ENCODE measurements at places on chromosomes 11 and 22.

GRCh38 chr11:3165152-3165705 lies at the start of gene OSBPL5:
Gene OSBPL5 (minus strand): TSS chr11:3165310. CDS start chr11:3129148, 36,162 bp downstream.
- peak; percentile 76 for DNase-seq

DNA sequence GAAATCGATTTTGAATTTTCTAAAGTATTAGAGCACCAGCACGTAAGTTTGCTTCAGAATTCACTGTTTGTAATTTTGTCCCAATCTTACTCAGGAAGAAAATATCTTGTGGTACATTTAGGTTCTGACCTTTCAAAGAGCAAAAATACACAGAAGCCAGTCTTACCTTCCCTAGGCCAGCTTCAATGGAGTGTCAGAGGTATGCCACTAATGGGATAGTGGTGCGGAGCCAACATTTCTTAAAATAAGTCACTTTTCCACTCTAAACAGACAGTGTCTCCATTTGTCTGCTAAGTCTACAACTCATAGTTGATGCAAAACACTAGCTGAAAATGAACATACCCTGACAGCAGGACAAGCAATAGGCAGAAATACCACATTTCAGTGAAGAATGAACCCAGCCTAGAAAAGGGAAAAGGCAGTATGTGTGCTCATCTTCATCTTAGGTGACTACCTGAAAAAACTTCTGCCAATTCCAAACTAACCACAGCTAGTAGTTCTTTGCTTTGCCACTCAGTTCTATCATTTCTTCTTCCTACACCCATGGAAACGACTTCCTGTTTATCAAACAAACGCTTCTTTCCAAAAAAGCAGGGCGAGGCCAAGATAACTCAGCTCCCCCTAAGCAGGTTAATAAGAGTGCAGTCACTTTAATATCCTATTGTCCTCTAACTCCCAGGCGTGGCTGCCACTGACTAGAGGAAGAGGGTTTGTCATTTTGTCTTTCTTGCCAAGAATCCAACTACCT lies 94.0 kb upstream of the APOA1 start:
- DNase-seq = no peak

DNA sequence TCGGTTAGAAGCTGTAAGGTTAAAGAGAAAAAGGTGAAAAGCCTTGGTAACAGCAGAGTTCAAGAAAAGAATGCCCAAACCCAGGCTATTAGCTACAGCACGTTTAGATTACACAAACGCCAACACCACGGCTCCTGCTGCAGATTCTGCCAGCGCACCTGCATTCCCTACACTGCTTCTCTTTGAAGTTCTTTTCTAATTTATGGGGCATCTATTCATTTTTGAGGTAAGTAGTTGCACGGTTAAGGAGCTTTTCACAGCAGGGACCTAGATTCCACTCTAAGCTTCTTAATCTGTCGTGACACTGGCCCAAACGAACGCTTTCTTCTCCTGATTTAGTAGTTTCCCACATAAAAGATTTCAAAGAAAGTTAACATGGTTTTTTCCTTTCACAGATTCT lies 38.0 kb upstream of the CHKA start:
- no peak for DNase-seq

GRCh38 chr22:44365832-44366231 lies 53.1 kb upstream of the SHISAL1 start:
- DNase-seq = no peak

DNA sequence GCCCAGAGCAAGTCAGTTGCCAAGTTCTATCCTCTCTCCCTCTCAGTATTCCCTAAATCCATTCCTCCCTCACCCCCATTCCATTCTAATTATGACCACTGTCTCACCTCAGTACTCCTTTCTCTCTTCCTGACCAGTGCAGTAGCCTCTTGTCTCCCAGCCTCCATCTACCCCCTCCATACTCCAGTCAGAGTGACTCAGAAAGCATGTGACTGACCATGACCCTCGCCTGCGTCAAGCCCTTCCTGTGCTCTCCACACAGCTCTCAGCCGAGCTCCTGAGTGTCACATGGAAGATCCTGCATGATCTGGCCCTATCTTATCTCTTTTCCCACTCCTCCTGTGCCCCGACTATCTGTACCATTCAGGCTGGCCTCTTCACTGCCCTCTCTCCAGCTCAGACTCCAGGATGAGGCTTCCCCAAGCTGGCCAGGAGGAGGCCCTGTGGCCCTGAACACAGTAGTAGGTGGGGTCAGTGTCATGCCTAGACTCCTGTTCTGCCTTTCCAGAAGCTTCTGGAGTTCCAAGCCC lies 42.6 kb downstream of the NEU3 start:
- DNase-seq = no peak

DNA sequence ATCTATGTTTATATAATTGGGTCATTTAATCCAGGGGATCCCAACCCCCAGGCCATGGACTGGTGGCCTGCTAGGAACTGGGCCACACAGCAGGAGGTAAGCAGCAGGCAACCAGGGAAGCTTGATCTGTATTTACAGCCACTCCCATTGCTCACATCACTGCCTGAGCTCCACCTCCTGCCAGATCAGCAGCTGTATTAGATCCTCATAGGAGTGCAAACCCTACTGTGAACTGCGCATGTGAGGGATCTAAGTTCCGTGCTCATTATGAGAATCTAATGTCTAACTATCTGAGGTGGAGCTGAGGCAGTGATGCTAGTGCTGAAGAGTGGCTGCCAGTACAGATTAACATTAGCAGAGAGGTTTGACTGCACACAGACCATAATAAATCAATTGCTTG lies 32.8 kb downstream of the MS4A2 start:
- no peak for DNase-seq

- peak; percentile 59 for DNase-seq
These were observed 61.1 kb downstream of the ST3GAL4 start for GRCh38 chr11:126416542-126417090.

DNA sequence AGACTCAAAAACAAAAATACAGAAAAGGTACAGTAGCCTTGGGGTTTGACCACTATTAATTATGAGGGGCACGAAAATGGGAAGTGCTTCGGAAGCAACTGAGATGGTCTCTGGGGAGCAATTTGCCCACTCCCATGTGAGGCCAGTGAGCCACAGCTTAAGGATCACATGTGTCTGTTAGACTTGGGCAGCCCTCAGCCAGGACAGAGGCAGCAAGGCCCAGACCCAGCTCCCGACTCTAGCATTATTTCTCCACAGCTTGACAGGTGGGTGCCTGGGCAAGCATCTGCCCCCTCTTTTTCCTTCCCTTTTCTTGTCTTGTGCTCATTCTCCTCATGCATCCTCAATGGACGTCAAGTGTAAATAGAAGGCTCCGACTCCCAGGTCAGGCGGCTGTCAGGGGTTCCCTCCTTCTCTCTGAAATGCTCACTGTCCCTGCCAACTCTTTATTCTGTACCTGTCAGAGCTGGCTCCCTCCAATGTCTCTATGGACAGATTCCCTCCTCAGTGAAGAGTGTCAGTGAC lies 137.0 kb upstream of the RCN1 start:
- DNase-seq = no peak

DNA sequence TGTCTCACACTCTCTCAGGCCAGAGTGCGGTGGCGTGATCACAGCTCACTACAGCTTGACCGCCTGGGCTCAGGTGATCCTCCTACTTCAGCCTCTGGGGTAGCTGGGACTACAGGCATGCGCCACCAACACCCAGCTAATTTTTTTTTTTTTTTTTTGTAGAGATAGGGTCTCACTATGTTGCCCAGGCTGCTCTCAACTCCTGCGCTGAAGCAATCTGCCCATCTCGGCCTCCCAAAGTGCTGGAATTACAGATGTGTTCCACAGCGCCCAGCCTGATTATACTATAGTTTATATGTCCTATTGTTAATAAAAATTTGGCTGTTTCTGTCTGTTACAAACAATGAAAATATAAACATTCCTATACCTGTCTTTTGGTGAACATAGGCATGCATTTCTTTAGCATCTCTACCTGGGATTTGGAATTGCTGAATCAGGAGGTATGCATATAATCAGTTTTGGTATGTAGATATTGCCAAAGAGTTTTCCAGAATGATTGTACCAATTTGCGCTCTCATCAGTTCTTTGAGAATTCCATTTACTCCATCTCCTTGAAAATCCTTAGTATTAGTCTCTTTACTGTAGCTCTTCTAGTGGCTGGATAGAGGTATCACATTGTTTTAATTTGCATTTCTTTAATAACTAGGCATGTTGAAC lies 78.8 kb downstream of the TEAD1 start:
- DNase-seq = no peak
